ENCODE measurements at places on chromosomes 6 and 20.
A peak's percentile ranks its signal among the peaks of the same experiment; 100 is the strongest.

GRCh38 chr6:110053395-110054240 lies 75.5 kb downstream of the GPR6 start:
- no peak for DNase-seq

GRCh38 chr6:70985156-70985555 lies 28.3 kb upstream of the B3GAT2 start:
- DNase-seq, result no peak

DNA sequence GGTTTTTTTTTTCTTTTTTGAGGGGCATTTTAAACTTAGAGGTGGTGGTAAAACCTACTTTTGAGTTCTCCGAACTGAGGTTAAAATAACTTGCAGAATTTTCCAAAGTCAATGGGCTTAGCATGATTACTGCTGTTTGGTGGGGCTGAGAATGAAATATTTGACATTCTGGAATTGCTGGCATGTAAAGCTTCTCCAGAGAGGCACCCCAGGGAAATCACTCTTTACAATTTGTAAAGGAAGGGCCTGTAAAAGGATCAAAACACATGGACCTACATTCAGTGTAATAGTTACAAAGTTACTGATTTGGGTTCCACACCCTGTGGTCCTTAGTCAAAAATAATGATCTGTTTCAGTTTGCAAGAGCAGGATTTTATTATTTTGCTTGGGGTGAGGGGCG lies 5.5 kb downstream of the FAM217B start:
- no peak for DNase-seq

DNA sequence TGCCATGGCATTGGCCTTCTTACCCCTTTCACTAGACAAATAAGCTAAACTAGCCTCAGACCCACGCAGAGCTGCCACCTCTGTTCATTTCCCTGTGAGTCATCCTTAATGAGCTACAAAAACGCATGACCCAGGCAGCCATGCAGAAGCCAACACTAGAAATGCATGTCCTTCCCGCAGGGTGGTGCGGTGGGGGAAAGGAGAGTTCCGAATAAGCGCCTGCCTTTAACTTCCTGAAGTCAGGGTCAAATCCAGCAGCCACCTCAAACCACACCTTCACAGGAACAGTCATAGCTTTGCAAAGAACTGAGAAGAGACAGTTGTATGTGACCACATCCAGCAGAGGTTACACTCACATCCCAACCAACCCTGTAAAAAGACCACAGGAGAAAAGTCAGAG lies 40.4 kb downstream of the IRF4 start:
- no peak for DNase-seq

GRCh38 chr6:73209117-73209516 lies 16.2 kb downstream of the KHDC1L start:
- DNase-seq, result no peak

DNA sequence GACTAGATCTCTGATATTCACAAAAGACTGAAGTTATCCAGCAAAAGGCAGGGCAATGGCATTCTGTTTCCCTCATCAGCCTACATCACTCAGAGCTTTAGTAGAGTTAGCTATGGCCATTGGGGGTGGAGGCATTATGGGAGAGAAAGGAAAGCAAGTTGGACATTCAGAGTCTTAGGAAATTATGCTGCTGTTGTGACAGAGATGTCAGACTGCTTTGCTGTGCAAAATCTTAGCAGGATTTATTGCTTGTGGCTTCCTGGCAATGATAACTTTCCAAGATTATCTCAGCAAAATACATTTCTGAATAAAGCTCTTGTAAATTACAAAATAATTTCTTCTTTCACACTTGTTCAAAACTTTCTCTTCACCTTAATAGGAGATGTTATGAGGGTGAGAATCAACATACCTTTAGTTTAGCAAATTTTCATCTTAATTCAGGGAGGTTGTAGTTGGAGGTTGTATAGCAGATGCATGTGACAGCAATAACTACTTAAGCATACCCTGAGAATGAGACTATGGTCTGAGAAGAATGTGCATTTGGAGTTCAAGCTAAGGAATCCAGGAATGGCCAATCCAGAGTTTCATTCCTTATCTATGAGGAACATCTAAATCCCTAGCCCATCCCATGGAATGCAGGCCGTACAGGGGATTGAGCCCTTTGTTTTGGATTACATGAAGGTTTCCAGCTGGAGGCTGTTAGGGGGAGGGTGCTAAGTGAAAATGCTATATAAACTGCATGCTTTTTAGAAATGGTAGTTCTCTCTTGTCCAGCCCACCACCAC lies 179.8 kb downstream of the HAO1 start:
- no peak for DNase-seq

GRCh38 chr6:31727717-31728671 lies 1.1 kb downstream of the DDAH2 start:
- DNase-seq, result no peak

DNA sequence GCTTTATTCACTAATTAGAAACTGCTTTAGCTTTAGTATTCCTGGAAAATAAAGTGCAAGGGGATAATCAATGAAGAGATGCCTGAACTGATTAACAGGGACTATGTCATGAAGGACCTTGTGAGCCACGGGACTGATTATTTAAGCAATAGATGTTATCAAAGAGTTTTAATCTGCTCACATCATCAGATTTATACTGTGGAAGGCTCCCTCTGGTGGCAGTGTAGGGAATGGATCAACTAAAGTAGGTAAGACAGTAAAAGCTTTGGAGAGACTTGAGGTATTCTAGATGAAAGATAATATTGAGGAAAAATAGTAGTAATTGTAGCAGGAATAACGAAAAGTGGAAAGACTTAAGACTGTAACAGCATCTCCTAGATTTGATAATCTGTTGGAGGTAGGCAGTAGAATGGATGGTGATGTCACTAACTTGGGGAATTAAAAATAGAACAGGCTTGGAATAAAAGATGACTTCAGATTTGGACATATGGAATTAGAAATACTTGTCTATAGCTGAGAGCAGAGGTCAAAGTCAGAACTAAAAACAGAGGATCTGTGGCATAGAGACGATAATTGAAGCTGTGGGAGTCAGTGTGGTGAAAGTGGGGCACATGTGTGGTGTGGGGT lies 80.3 kb upstream of the HTR1E start:
- DNase-seq, result peak; percentile 58

- DNase-seq, result no peak
Observed at GRCh38 chr6:79034865-79035264, 43.2 kb downstream of the PHIP start.

DNA sequence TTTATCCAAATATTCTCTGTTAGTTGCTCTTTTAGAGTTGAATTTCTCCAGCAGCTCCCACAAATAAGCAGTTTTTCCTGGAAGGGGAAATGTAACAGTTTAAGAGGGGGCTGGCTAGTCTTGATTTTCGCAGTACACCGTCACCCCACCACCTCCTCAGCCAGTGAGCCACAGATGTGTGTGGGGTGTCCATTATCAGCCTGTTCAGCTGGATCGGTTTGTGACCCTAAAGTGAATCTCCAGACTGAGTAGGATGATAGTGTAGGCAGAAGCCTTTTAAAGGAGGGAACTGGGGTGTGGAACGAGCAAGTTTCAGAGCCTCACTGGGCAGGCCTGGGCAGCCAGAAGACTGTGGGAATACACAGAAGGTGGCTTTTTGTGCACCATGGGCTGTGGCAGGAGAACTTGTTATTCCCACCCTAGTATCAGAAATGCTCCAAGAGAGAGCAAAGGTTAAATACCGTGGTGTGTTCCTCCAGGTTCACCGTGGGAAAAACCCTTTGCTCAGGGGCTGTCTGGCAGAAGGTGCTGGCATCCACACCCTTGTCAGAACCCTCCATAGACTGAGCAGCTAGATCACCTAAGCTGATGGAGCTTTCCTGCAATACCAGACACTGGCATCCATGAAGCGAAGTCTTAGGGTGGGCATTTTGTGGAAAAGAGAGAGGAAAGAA lies 230.9 kb upstream of the MOCS1 start:
- no peak for DNase-seq

DNA sequence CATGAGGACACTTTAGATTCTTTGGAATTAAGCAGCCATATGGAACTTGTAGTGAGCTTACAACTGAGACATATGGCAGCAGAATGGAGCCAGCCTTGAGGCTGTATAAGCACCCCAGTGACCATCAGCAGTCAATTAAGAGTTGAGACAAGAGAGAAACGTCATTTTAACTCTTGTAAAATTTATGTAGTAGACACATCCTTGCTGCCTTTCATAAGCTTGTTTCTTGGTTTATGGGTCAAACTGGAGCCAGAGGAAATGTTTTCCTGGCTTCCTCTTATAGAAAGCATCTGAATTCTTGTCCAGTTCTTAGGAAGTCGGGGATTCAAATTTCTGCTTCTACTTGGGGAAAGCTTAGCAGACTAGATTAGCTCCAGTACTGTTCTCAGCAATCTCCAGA lies 745.1 kb upstream of the MARCKS start:
- DNase-seq, result no peak

- DNase-seq, result no peak
Observed at GRCh38 chr6:95959261-95959660, 56.5 kb upstream of the FUT9 start.

DNA sequence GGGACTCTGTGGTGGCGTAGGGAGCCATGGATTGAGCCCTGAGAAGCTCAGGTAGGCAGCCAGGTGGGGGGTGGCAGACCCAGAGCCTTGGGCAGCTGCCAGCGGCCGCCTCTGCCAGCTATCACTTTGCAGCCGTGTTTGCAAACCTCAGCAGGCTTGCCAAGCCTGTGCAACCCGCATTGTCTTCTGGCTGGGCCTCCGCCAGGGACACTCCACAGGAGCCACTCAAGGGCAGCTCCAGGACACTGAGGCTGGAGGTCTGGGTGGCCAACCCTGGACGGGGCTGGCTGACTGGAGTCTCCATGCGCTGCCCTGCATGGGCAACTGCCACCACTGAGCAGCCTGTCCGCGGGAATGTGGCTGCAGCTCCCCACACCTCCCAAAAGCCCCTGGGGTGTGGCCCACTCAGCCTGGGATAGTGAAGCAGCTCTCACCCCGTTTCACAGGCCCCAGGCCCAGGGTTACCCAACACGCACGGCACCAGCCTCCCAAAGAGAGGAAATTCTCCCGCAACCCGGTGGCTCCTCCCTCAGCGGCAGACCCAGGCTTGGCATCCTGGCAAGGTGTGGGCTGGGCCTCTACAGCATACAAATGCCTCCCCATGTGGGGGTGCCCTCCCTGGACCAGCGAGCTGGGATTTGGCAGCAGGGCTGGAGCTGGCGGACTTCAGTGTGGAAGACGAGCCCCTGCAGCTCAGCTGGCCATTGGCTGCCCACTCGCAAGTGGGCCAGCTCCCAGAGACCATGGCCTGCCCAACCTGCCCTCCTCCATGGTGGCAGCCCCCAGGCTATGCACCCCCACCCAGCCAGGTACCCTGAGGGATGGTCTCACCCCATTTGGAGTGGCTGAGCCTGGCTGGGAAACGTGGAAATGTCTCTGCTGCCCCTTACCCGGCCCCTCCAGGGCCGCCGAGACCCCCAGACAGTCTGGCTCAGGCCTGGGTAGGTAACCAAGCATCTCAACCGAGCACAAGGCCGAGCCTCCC lies 2.9 kb downstream of the CHRNA4 start:
- no peak for DNase-seq

- DNase-seq, result no peak
Observed at GRCh38 chr6:31120151-31120915, at the start of gene CDSN. CDSN (minus strand) TSS chr6:31120446; CDS start chr6:31120419, 27 bp downstream.

DNA sequence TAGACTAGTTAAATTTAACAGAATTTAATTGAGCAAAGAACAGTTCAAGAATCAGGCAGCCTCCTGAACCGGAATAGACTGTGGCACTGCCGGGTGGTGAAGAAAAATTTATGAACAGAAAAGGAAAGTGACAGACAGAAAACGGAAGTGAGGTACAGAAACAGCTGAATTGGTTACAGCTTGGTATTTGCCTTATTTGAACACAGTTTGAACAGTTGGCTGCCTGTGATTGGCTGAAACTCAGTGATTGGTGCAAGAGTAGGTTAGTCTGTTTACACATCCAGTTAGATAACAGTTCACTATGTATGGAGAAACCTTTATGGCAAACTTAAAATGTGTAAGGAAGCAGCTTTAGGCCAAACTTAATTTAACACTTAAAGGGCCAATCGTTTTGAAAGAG lies 116.0 kb upstream of the CITED2 start:
- DNase-seq, result no peak

DNA sequence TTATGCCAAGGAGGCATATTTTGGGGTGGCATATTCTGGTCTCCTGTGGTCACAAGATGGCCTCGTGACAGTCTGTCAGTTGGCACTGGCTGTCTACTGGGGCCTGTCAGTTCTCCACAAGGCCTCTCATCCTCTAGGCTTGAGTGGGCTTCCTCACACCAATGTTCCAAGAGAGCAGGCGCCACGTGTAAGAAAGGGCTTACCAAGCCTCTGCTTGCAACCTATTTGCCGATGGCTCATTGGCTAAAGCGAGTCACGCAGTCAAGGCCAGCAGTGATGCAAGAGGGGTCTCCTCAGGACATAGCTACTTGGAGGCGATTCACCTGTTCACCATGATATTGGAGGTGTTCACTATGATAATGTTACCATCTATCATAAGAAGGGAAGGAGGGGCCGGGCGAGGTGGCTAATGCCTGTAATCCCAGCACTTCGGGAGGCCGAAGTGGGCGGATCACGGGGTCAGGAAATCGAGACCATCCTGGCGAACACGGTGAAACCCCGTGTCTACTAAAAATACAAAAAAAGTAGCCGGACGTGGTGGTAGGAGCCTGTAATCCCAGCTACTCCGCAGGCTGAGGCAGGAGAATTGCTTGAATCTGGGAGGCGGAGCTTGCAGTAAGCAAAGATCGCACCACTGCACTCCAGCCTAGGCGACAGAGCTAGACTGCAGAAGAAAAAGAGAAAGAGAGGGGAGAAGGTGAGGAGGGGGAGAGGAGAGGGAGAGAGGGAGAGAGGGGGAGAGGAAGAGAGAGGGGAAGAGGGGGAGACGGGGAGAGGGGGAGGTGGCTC lies 35.3 kb downstream of the C6orf52 start:
- no peak for DNase-seq

DNA sequence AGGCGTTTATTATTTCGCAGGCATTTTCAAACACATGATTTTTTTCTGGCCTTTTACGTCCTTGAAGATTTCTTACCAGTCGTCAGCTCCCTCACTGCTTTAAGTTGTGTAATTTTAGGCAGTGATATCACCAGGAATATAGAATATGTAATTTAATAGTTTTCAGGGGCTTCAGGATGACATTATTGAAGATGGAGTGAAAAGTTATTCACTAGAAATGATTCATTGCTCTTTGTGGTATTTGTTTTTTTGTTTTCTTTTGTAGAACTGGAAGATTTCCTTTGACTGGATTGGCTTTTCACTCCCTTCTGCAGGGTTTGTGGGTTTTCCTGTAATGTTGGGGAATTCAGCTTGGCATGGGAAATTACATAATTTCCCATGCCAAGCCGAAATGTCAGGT lies 2.0 kb downstream of the LRRC1 start:
- no peak for DNase-seq

DNA sequence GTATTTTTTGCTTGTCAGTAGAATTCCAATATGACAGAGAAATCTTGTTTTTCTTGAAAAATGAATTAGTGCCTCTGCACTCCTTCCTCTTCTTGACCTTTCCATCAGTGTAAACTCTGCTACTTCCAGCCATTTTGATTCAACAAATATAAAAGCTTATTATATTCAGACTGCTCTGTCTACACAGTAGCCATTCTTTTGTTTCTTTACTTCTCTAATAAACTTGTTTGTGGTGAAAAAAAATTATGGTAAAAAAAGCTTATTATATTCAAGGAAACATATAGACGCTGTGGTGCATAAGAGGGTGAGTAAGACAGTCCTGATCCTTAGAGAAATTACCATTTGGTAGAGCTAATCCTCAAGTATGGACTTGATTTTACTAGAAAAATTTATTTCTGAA lies 11.6 kb downstream of the CAGE1 start:
- no peak for DNase-seq
